ENCODE measurements at places on chromosomes 3 and 15. TPM values are rescaled to one million over a fixed set of nuclear protein-coding genes. Genes with fewer than 3 reads are reported as not detected.

GRCh38 chr3:72555714-72556113 lies 292.5 kb downstream of the SHQ1 start:
- no peak for DNase-seq

Gene FBXW12
- total RNA-seq, result not detected

DNA sequence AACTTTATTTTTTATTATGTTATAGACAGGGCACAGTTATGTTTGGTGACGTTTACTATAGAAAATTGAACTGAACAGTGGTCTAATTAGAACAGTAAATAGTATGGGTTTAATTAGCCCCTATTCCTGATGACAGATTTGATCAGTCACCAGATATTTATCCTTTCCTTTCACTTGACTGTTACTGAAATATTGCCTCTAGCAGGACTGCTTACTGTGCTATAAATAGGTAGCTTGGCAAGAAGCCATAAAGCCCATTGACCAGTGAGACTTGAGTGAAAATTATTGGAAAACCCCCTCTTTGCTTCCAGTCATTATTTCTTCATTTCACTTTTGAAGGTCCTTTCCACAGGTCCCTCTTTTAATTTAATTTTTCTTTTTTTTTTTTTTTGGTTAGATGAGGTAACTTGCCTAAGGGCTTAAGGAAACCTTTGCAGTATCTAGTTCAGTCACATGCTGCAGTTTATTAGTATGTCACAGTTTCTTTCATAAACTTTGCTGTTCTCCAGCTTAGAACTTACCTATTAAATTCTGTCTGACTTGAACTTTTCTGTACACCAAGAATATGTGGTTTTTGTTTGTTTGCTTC lies 115.6 kb downstream of the ADAMTSL3 start:
- DNase-seq, result no peak

DNA sequence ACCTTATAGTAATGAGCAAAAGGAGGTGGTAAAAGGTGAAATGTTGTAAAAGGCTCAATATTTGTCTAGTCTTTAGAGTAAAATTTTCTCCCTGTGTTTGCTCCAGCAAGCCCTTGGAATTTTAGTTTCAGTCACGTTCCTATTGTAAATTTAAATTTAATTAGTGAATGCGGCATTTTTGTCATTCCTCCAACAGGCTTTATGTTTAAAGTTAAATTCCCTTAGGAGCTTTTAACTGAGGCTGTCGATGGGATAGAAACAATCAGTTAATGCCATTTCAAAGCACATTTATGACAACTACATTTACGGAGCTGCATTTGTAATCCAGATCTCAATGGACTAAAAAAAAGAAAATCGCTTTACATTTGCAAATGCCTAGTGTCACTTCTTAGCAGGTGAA lies 868 bp upstream of the GADL1 start:
- DNase-seq, result no peak

DNA sequence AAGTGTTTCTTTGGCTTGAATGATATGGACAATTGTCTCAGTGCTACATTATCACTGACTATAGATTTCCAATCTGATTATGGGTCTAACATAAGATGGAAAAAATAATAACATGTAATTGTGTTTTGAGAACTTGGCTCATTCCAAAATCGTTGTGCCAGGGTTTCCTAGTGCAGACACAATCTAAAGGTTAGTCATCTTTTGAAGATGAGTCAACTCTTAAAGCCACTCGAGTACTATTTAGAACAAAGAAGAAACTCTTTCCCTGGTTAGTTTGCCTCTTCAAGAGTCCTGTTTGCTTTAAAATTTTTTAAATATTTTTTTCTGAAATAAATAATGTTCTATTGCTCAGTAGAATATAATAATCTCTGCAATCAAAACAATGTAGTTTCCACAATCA lies 301.0 kb downstream of the CADM2 start:
- no peak for DNase-seq

- DNase-seq, result no peak
These were observed 79.7 kb upstream of the CGNL1 start for GRCh38 chr15:57296473-57297162.

DNA sequence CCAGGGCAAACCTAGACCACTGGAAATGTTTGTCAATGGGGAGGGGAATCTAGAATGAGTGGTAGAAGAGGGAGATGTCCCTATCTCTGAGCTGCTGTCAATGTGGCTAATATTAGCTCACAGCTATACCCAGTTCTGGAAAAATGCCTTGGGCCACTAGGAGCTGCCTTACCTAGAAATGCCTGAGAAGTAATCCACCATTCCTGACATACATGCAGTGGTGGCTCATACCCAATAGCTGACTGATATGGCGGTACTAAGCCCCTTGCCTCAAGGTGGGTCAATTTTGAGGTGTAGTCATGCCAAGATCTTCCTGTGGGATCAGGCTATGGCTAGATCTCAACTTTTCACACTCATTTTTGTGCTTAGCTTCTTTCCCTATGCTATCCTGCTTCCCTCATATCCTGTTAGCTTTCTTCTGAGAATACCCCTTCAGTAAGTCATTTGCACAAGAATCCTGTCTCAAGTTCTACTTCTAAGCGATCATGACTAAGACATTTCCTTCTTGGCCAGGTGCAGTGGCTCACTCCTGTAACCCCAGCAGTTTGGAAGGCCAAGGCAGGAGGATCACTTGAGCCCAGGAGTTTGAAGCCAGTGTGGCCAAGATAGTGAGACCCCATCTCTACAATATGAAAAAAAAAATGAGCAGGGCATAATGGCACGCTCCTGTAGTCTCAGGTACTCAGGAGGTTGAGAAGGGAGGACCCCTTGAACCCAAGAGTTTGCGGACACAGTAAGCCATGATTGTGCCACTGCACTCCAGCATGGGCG lies 49.1 kb upstream of the RFX7 start:
- DNase-seq, result no peak

Gene LRRC3B
- total RNA-seq, result not detected
